ENCODE measurements at places on chromosomes 7 and 10.

DNA sequence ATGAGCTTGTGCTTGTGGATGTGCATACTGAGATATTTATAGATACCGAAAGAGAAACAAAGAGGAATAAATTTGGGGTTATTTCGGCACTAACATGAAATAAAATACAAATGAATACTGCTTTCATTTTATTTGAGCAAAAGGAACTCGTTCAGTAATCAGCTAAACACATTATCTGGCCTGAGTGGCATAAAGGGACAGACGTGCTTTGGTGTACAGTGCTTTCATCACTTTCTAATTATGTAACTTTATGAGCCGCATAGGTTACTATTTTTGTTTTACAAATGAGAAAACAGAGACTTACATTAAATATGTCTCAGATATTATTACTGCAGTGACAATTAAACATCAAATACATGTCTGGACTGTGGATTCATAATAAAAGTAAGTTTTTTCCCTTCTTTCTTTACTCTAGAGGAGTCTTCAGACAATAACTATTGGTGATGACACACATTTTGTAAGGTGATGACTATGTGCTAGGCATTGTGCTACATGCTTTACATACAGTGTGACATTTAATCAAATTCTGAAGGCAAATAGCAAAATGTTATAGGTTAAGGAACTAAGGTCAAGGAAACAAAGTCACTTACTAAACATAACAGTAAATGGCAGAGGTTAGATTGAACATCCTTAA, 503.3 kb downstream of the SORCS1 start:
- DNase-seq = no peak

- DNase-seq = no peak
These were observed 20.5 kb upstream of the SERPINE1 start for GRCh38 chr7:101106386-101106785.

DNA sequence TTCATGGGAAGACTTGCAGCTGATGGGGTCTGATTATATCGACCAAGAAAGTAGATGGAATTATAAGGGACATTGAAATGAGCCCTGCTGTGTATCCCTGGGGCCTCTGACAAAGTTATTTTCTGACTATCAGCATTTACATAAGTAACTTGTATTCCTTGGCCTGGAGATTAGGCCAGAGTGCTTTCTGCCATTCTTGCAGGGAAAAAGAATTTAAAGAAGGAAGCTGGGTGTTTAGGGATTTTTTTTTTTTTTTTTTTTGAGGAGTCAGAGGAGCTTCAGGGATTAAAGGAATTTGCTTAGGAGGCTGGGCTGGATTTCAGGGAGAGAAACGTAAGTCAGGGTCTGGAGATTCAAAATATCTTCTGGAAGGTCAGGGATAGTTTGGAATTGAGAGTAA, 4.6 kb downstream of the SPAM1 start:
- DNase-seq = no peak

GRCh38 chr7:96671854-96672253, 37.8 kb downstream of the SEM1 start:
- DNase-seq = no peak

DNA sequence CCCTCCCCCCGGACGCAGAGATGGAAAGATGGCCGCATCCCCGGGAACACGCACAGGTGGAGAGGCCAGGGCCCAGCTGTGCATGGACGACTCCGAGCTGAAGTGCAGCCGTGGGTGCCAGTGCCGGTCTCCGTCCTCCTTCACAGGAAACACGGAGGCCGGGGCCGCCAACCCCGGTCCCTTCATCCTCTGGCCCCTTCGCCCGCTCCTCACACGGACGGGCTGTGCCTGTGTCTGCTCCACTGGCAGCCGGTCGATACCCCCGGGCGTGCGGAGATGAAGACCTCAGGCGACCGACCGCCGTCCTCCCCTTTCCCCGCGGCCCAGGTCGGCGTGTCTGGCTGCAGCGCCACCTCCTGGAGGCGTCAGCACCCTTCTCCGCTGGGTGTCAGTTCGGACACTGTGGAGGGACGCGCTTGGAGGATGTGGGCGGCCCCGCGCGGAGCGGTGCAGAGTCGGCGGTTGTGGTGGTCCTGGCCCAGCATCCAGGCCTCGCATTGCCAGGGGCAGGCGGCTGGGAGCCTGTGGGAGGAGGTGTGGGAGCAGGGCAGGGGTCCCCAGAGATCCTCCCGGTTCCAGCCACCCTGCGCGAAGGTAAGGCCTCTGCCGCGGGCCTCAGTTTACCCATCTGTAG, 9.9 kb downstream of the ZNF511 start:
- DNase-seq = peak; percentile 0

DNA sequence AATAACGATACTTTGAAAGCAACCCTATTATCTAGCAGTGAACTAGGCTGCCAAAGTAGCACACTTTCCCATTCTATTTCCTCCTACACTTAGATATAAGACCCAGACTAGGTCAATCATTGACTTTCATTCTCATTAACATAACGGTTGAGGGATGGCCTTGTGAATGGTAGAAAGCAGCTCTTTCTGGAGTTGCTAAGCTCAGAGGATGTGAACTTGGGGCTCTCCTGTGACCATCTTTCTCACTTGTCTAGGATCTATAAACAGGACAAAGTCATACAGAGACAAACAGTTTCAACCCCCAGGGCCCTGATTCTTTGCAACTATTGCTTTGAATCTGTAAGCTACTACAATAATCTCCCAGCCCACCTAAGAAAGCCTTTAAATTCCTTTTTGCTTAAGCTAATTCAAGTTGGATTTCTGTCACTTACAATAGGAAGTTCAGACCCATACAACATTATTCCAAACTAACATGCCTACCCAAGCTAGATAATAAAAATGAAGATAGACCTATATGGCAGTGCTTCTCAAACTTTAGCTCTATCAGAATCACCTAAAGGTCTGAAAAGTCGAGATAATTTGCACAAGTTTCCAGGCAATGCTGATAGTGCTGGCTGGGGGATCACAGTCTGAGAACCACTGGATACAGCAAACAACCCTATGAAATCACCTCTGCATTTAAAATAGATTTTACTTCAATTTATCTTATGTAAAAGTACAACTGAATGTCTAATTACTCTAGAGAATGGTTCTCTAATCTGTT, 16.7 kb downstream of the P4HA1 start:
- no peak for DNase-seq

DNA sequence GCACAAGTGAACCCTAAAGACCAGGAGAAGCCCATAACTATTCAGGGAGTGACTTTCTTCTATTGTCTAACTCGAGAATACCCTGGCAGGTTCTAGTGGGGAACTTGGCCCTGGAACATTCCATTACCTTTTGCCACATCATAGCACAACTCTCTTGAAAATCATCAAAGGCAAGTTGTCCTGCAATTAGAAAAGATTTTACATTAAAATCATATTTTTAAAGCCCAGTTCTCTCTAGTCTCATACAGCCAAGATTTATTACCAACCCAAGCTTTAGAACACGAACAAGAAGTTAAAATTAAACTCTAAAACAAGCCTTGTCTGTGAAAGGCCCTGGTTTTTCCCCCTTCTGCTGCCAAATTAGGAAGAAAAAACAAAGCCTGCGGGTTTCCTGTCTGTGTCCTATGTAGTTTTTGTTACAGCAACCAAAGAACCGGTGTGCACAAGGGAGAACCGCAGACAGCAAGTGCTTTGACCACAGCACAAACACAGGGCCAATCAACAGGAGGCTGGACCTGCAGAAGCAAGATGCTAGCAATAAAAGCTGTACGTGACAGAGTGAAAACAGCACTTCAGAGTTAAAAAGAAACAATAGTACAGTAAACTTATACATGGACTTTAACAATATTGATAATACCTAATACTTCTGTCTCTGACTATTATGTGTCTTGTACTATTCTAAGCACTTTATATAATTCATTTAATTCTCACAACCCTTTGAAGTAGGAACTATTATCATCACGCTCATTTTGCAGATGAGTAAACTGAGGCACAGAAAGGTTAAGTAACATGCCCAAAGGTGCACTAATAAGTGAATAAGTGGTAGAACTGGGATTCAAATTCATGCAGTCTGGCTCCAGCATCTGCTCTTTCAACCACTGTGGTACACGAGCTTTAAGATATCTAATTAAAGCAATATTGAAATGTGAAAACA, 65.8 kb downstream of the STK17A start:
- DNase-seq = no peak

DNA sequence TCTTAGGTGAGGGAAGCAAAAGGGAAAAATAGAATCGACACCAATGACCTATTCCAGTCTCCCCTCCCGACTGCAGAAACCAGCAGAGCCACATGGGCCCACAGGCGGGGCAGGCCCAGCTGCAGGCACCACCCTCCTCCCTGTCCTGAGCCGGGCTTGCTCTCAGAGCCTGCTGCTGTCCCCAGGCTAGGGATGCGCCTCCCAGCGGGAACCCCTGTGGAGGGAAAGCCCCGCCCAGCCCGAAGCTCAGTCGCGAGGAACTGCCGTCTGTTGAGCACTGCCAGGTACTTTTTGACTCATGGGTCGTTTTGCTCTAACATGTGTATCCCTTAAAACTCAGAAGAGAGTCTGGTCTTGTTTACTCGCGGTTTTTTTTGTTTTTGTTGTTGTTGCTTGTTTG, 124.5 kb upstream of the RET start:
- no peak for DNase-seq

- DNase-seq = no peak
These were observed 70.1 kb upstream of the HECW1 start for GRCh38 chr7:43042302-43042701.

- DNase-seq = no peak
These were observed 131.0 kb upstream of the ZNF804B start for GRCh38 chr7:88628363-88629085.

GRCh38 chr7:19522486-19522885, 186.4 kb downstream of the POLR1F start:
- no peak for DNase-seq

GRCh38 chr10:69816521-69816920, 14.8 kb downstream of the COL13A1 start:
- no peak for DNase-seq

GRCh38 chr7:76310102-76310957, 7.9 kb downstream of the HSPB1 start:
- DNase-seq = no peak

DNA sequence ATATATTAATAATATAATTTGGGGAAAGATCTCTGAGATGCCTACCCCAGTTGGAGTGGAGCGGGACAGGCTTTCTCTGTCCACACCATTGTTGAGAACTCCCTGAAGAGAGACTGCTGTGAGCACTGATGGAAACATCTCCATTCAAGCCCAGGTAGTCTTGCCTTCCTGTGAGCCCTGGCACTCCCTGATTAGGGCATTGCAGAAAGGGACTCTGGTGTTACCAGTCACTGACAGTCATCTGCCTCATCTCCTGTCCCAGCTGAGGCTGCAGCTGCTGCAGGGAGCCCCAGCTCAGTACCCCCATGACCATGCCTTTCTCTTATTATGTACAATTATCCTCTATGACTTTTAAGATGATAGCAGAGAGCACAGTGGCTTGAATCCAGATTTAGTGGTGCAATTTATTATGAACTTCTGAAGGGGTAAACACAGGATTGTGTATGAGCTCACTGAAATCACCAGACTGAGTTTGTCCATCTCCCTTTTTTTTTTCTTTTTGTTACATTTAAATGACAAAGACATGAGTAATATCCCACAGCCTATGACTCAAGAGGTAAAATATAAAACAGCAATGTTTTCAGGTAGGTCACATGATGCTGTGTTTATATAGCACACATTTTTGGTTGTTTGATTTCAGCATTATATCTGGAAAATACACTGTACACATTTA, 236.9 kb downstream of the SLC25A13 start:
- DNase-seq = no peak

DNA sequence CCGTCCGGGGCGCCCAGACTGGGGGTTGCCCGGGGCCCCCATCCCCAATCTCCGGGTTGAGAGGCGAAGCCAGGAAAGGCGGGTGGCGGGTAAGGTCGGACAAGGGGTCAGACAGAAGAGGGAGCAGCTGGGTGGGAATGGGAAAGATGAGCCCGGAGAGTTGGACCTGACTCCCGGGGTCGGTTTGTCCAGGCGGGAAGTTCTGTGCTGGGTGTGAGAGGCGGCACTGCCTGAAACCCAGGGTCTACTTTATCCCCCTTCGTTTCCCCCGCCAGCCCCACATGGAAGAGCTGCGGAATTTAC, 675 bp downstream of the SLC4A2 start:
- no peak for DNase-seq

- DNase-seq = peak; percentile 91
These were observed 131.5 kb upstream of the LAMB4 start for GRCh38 chr7:108261560-108262255.

GRCh38 chr10:11149807-11150141, 132.1 kb downstream of the CELF2 start:
- DNase-seq = no peak

DNA sequence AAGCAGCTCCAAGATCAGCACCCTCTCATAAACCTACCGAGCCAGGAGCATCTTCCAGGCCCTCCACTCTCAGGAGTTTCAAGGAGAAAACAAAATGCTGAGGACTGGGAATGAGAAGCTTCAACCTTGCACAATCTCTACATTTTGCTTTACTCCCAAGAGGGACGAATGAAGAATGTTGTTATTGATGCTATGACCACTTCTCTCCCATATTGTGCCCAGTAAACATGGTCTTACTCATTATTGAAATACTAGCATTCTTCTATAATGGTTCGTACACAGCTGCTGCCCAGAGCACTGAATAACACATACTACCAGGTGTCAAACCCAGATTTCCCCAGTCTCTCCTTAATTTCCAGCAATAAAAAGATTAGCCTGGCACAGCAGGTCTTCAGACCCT, 63.4 kb upstream of the BET1 start:
- no peak for DNase-seq

DNA sequence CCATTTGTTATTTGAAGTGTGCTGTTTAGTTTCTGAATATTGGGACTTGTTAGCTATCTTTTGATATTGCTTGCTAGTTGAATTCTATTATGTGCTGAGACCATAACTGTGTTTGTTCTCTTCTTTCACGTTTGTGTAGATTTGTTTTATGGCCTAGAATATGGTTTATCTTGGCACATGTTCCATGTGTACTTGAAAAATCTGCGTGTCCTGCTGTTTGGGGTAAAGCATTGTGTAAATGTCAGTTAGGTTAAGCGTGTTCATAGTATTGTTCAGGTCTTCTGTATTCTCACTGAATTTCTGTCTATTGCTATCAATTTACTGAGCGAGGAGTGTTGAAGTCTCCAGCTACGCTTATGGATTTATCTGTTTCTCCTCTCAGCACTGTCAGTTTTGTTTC, 19.4 kb downstream of the MMP21 start:
- DNase-seq = peak; percentile 55

DNA sequence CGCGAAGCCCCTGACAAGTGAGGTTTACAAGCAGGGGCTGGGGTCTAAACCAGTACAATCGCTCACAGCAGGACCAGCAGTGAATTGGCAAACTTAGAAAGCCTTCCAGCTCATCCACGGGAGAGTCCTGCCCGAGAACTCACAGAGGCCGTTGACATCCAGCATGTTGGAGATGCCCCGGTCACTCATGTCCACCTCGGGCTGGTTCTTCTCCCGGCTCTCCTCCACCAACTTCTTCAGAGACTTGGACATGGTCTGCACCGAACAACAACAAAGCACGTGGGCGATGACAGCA, 447 bp downstream of the RSU1 start:
- no peak for DNase-seq

GRCh38 chr10:98340940-98341310, 72.9 kb upstream of the LOXL4 start:
- DNase-seq = no peak
